Esophagus squamous epithelium (tissue), 5 donors: ENCODE measurements at places on chromosomes 2 and 18. TPM values are rescaled to one million over a fixed set of nuclear protein-coding genes. Genes with fewer than 3 reads are reported as not detected.

DNAH7 gene
- 0.38 TPM for total RNA-seq

AFF3 gene
- total RNA-seq: 2.7 TPM

GRCh38 chr2:5915881-5916310, 223.7 kb downstream of the SOX11 start:
- DNase-seq: no peak

DNA sequence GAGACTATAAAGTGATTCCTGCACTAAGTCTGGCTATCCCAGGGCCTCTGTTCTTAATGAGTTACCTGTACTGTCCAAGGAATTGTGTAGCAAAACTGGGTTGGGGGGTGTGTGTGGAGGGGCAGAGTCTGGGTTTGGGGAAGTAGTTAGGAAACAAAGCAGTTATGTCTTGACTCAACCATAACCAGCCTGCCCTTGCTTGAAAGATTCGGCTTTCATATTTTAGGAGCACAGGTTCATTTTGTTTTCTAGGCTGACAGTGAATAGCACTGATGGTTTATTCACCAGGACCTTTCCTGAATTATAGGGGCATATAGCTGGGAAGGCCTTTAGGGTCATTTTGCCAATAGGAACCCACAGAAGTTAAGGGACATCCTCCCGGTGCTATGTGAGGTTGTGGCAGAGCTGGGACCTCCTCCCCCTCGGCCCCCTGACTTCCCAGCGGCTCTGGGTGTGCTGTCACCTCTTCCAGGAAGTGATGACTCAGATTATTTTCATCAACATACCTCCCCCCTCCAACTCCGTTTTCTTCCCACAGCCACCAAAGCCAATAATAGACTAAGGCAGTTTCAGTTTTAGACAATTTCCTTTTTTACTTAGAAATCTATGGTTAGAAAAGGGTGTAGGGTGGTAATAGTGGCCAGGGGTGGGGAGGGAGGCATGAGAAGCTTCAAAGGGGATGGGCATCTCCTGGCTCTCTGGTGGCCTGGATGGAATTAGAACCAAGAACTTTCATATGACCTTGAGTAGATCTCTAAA, 44.8 kb downstream of the SETBP1 start:
- no peak for DNase-seq

DNA sequence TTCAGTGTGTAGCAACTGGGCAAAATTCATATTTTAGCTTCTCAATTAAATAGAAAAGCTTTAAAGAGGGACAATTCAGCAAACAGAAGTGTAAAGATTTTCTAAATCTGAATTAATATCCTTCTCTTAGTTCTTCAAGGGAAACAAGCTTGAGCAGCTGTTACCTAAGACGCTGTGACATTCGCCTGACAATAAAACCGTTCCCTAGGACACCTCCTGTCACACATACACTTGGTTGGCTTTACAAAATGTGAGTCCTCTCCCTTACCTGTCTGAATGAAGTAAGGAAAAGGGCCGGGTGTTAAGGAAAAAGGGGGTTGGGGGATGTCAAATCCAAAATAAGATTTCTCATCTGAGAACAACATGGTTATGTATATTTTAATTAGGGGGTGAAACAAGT, 2.1 kb downstream of the SERTAD2 start:
- DNase-seq: no peak

GRCh38 chr2:218658671-218659257, 659 bp downstream of the ZNF142 start:
- no peak for DNase-seq

DNA sequence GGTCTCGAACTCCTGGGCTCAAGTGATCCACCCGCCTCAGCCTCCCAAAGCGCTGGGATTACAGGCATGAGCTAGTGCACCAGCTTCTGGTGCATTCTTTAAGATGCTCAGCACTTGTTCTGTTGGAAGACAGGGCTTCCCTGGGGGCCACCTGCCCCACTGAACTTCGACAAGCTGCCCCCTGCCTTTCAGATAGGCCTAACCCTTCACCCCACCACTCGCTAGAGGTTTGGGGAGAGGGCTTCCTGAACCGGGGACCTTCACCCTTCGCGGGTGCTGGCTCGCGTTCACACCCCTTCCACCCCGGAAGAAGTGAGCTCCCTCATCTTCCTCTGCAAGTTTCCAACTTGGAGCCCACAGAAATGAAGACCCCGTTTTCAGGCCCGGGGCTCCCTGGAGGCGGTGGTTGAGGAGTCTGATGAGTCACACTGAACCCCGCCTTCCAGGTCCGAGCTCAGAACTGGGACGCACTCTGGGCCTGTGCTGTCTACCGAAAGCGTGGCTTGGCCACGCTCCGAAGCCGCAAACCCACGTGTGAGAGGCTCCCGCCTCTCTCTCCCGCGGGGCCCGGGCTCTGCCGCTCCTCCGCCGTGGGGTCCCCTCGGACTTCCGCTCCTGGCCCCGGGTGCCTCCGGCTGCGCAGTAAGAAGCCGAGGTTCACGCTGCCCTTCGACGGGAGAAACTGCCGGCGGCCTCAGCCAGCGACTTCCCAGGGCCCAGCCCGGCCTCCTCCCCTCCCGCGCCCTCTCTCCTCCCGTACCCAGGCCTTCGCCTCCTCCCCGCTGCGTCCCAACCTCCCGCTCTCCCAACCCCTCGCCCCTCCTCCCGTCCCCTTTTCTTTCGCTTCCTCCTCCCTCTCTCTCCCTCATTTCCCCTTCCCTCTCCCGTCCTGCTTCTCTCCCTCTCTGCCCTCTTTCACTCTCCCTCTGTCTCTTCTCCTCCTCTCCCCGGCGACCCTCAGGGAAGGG, 47.5 kb upstream of the SP3 start:
- peak; percentile 24 for DNase-seq
